ENCODE measurements at places on chromosomes 7 and 10.

DNA sequence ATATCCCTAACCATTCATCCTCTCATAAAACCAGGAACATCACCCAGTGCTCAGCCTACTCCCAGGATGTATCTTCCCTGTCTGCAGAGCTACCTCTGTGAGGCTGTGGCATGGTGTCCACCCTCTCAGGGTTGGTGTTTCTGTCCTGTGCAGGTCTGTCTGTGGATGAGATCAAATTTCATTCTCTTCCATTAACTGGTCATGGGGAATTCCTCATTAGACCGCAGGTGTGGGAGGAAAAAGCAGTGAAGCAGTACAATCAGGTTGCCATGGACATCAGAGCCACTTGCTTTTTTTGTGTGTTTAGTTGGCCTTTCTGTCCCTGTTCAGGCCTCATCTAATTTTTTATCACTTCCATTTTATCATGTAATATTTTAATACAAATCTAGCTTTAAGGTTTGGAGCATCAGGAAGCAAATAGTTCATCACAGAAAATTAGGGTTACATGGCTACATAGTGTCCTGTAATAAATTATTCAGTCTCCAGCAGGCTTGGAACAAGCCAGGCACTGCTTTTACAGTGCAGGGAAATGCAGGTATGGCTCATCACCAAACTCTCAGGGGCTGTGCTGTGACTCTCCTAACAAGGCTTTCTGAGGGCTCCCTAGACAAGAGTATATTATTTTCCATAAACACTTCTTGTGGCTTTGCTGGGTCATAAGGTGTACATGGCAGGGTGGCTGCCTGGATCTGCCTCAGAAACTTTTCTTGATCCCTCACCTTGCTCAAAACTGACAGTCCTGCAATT, 594.9 kb upstream of the IGFBP3 start:
- DNase-seq = peak; percentile 40

DNA sequence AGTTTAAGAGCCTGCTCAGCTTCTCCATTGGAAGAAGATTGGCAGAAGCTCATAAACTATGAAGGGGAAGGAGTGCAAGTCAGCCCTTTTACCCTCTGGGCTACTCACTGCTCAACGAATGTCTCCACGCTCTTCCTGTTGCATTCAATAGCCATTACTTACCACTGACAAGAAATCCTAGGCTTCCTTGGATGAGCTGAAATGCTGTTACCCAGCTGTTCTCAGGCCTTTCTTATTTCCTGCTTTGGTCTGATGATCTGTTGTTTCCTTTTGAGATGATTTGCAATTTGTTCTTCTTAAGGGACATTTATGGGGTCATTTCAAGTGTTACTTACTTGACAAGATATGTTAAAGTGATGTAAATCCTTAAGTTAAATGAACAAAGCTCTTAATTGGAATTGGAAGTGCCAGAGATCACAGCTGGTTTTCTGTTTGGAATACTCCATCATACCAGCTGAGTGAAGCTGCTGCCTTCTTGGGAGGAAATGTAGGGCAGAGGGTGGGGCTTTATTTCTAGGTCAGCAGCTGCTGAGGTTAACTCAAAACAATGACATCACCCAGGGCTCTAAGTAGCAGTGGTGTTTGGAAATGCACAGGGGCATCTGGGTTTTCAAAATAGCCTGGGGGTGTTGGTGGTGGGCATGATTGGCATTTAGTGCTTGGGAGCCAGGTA, 170.0 kb downstream of the PRKCQ start:
- peak; percentile 51 for DNase-seq

DNA sequence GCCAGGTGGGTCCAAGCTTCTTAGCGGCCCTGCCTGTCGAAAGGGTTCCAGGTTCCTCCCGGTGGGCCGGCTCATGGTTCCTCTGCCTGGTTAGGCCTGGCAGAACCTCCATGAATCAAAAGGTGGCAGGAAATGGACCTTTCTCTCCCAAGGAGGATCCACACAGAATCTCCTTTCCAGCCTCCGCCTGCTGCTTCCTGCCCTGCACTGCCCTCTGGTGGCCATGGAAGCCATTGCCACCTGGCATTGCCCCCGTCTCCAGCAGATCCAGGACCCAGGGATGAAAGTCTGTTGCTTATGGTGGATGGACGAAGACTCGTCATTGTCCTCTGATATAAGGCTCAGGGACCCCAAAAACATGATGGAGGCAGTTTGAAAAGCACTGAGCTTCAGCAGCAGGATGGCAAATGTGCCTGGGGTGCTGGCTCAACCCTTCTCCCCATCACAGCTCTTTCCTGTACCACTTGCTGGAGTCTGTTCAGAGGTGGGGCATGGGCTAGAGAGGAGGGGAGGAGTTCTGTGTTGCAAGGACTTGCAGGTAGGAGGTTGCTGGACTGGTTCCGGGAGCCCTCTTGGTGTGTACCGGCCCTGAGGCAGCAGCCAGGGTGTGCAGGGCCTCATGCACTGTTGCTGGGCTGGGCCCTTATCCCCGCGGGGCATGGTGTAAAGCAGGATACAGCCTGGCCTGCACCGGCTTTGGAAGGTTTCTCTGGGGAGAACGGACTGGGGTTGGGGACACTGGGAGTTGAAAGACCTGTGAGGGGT, 11.3 kb upstream of the INMT start:
- peak; percentile 34 for DNase-seq

GRCh38 chr7:28686418-28686800, 271.7 kb downstream of the TRIL start:
- DNase-seq = peak; percentile 88

- DNase-seq = no peak
Measured at GRCh38 chr10:29643771-29644501, 9.2 kb upstream of the SVIL start.

- no peak for DNase-seq
Measured at GRCh38 chr10:122525788-122526187, 34.8 kb upstream of the DMBT1 start.

DNA sequence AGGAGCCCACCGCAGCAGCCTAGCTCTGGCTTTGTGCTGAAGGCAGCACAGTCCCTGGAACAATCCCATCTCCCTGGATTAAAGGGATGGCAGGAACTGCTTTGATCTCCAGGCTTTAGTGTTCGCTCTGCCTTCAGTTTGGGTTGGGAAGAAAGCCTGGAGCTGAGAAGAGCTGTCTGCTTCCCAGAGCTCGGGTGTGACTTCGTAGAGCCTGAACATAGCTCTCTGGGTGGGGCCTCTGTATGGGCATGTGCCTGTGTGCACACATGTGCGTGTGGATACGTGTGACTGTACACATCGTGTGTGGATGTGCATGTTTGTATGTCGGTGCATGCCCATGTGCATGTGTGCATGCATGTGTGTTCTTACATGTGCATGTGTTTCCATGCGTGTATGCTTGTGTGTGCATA, 8.7 kb downstream of the ADCY1 start:
- no peak for DNase-seq

DNA sequence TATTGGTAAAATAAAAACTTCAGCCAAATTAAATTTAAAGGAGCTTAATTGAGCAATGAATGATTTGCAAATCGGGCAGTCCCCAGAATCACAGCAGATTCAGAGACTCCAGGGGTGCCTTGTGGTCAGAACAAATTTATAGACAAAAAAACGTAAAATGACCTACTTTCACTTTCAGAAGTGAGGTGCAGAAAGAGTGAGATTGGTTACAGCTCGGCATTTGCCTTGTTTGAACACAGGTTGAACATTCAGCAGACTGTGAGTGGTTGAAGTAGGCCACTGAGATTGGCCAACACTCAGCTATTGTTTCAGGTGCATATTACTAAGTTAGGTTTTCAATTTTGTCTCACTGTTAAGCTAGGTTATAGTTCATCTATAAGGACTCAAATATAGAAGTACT, 153.4 kb downstream of the BICC1 start:
- peak; percentile 45 for DNase-seq

DNA sequence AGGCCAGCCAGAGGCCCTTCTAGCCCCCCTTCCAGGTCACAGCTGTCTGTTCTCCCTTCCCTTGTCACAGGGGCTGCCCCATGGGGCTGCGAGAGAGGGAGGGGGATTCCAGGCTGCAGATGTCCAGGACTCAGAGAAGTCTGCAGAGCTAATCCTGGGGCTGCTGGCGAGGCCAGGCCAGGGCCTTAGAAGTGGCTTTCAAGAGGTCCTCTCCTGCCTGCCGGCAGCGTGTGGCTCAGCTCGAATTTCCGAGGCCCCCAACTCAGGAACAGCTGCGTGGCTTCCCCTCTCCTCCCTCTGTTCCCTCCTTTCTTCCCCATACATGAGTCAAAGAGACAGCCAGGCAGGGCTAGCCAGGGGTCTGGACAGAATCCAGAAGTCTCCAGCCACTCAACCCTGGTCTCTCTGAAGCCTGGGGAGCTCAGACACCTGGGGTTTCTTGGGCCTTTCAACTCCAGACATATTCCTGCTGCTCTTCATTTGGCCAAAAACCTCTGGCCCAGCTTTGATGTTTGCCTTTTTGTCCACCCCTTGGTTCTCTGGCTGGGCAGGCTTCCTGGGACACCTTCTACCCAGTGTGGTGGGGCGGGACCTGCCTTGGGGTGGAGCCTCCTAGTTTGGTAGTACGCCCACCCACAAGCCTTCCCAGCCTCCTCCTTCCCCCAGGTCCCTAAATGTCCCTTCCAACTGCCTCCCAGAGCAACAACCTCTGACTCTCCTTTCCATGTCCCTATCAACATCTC, 21.8 kb upstream of the EIF5AL1 start:
- DNase-seq = peak; percentile 66

DNA sequence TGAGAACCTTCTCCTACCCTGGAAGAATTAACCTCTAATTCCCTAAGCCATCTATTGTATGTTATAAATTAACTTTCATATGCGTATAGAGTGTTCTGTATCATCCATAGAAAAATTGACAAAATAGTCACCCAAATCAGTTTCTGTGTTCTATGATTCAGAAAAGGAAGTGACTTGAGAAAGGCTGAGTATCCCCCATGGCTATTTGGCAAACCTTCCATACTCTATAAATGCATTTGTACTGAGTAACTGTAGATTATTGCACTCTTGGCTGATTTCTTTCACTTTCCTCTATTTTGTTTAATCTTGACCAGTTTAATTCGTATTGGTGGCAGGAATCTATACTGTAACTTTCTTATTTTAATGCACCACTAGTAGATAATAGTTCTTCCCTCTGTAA, 182.2 kb downstream of the HTR7 start:
- peak; percentile 67 for DNase-seq

GRCh38 chr7:25143763-25144162, 18.7 kb upstream of the CYCS start:
- no peak for DNase-seq

GRCh38 chr10:93071674-93072224, 1.9 kb upstream of the CYP26A1 start:
- DNase-seq = no peak

GRCh38 chr10:52004342-52004949, 305.1 kb upstream of the CSTF2T start:
- peak; percentile 15 for DNase-seq

- DNase-seq = no peak
Measured at GRCh38 chr10:47028466-47028865, 117.2 kb downstream of the PTPN20 start.

All from fibroblast of lung (primary cell).